ENCODE measurements at places on chromosomes 6 and 20.
A peak's percentile ranks its signal among the peaks of the same experiment; 100 is the strongest.

GRCh38 chr6:13431861-13432465 is 55.4 kb downstream of the GFOD1 start:
- peak; percentile 23 for DNase-seq

GRCh38 chr6:10972196-10972595 is 71.9 kb downstream of the ELOVL2 start:
- DNase-seq = no peak

DNA sequence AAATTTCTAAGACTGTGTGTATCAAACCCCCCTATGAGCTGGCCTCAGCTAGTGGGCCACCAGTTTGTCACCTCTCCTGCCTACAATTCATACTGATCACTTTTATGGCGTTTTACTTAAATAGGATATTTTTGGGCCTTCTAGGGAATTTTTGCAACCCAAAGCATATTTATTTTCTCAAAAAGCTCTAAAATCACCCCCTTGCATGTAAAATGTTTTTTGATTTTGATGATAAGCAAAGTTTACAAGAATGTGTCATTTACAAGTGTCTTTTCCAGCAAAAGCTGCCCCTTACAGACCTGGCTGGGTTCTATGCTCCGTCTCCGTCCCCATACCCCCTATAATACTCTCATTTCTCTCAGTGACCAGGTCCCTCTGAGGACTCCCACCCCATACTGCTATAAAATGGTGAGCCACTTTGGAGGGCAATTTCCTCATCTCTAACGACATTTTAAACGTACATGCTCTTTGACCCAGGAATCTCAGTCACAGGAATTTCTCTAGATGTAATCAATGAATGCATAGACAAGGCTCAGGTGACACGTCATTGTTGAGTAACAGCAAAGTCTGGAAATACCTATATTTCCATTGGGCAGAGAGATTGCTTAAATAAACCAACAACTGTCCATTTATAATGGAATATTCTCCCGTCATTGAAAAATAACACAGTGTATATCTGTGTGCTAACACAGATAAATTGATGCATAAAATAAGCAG is 13.9 kb upstream of the OCSTAMP start:
- DNase-seq = no peak

DNA sequence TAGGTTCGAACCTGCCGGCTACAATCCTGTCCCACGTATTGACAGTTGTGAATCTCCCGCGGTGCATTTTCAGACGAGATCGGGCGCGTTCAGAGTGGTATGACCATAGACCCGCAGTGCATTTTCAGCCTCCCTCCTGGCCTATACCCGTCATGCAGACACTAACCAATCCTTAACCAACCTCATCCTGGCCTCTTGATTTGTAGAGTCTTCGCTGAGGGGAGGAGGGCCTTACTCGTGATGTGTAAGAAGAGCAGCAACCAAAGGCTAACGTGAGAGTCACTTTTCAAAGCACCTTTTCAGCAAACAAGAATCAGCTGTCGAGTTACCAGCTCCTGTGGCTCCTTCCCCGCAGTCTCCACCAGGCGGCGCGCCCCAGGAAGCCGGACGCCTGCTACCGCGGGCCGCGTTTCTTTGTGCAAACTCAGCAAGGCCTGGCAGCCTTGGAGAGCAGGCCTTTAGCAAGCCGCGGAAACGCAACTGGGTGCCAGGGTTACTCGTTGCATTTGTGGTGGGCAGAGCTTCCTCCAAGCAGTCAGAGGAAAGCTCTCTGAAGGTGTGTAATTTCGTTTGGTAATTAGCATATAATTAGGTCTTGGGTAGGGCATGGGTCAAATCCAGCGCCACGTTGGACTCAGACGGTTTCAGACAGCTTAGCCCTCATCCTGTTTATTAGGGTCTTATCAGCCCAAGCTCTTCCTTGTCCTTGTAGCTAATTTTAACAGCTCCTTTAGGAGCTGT is 139.8 kb downstream of the OR2B2 start:
- DNase-seq = peak; percentile 80

DNA sequence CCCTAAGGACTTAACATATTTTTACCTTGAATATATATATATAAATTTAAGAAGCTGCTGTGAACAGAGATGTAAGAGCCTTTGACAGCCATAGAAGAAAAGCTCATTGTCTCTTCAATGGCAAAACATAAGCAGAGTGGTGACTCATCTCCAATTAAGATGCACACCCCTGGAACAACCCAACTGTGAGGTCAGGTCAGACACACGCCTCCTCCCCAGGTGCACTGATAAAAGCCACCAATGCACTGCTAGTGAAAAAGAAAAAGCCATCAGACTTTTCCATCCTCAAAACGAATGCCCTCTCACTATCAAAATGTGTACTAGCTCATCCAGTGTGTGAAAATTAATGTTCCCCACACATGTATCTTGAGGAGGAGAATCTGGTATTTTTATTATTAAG is 100.1 kb downstream of the SMLR1 start:
- no peak for DNase-seq

DNA sequence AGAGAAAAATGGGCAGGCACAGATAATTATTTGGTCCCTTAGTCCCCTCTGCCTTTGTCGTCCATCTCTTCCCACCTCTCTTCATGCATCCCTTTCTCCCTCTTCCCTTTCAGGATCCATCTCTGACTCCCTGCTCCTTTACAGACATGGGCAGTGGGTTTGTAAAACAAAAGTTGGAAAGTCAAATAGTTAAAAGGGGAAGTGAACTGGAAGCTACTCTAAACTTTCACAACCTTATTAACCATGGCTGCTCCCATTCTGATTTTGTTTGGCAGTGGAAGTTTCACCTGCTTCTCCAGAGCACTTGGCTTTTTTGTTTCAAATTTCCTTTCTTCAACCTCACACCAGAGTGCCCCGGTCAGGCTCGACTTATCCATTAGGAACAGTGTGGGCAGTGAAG is 1.2 kb downstream of the HLA-DQA2 start:
- no peak for DNase-seq

- DNase-seq = no peak
Observed at GRCh38 chr6:168719901-168720300, 278.9 kb downstream of the SMOC2 start.

- no peak for DNase-seq
Observed at GRCh38 chr6:107059606-107060005, 31.6 kb downstream of the MTRES1 start.

- no peak for DNase-seq
Observed at GRCh38 chr6:111888928-111889695, 15.9 kb upstream of the FYN start.

GRCh38 chr6:46136831-46137230 is 7.0 kb downstream of the ENPP4 start:
- DNase-seq = no peak

GRCh38 chr6:36851626-36852025 is 12.4 kb upstream of the CPNE5 start:
- DNase-seq = no peak

- DNase-seq = no peak
Observed at GRCh38 chr6:12791371-12791770, 74.8 kb downstream of the PHACTR1 start.

DNA sequence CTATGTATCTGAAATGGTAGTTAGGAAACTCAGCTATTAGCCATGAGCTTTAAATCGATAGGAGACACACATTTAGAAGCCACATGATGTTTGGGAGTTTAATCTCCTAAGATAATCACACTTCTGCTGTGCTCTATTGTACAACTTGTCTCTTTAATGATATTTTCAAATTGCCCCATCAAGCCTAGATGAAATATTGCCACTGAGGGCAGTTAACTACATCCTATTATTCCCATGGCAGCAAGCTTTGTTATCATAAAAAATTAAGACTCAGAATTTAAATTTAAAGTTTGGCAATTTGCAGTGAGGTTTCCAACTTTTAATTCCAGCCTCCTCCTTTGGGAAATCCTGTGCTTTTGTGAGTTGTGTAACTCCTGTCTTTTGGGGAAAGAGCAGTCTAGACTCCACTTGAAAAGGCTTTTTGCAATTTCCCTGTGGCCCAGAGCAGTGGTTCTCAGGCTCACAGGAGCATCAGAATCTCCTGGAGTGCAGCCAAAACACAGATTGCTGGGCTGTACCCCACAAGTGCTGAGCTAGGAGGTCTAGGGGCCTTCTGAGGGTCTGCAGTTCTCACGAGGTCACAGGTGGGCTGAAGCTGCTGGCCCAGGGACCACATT is 792.4 kb downstream of the QKI start:
- no peak for DNase-seq

DNA sequence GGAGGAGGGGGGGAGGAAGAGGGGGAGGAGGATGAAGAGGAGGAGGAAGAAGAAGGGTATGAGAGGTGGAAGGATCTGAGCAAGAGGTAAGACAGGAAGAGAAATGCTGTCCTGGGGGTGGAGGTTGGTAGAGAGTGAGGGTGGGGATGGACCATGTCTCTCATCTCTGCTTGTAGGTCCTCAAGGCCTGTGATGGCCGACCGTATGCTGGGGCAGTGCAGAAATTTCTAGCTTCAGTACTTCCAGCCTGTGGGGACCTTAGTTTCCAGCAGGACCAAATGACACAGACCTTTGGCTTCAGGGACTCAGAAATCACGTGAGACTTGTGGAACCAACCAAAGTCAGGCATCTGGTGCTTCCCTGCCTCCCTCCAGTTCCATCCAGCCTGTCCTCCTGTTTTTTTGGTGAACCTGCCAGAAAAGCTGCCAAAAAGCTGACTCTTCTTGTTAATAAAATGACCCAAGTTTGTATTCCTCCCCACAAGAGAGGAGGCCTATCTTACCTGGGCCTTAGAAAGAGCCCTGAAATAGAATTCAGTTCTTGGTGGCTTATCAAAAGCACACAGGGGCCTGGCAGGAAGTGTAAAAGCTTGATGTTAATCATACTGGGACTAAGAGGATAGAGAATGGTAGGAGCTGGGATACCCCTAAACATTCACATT is 2.5 kb upstream of the C4A start:
- no peak for DNase-seq

DNA sequence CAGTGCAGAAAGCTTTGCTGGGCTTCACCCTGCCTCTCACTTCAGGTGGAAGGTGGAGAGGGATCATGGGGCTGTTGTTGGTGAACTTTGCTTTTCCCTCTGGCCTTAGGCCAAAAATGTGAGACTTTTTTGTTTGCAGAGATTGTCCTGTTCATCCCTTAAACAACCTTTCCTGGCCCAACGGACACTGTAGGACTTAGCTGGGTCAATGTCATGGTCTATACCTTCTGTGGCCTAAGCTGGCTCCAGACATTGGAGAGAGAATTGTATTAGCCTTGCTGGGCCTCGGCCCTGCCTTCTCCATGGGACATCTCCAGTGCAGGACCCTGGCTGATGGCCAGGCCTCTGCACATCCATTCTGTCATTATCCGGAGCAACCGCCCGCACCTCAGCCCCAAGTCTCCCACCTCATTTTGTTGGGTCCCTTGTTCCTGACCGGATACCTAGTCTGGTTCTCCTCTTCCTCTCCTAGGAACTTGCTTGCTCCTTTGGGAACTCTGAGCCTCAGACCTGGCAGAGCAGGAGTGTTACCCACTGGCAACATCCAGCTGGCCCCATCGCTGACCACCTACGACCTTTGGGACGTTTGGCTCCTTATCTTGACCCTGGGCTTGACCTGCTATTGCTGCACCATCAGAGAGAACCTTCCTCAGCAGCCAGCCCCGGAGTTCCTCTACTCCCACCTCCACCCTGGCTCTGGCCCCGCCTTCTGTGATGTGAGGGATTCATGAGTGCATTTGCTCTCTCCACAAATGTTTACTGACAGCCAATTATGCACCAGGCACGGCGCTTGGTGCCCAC is 128.2 kb downstream of the BANF2 start:
- DNase-seq = no peak

GRCh38 chr6:150717419-150717818 is 117.7 kb downstream of the PLEKHG1 start:
- DNase-seq = no peak

- no peak for DNase-seq
Observed at GRCh38 chr6:106553440-106553839, 75.9 kb downstream of the RTN4IP1 start.

GRCh38 chr6:110183292-110183885 is 3.2 kb downstream of the CDC40 start:
- DNase-seq = no peak
